ENCODE measurements at places on chromosomes 13 and 19.
A peak's percentile ranks its signal among the peaks of the same experiment; 100 is the strongest.

- DNase-seq = no peak
Observed at GRCh38 chr13:98778749-98779148, 26.3 kb upstream of the SLC15A1 start.

DNA sequence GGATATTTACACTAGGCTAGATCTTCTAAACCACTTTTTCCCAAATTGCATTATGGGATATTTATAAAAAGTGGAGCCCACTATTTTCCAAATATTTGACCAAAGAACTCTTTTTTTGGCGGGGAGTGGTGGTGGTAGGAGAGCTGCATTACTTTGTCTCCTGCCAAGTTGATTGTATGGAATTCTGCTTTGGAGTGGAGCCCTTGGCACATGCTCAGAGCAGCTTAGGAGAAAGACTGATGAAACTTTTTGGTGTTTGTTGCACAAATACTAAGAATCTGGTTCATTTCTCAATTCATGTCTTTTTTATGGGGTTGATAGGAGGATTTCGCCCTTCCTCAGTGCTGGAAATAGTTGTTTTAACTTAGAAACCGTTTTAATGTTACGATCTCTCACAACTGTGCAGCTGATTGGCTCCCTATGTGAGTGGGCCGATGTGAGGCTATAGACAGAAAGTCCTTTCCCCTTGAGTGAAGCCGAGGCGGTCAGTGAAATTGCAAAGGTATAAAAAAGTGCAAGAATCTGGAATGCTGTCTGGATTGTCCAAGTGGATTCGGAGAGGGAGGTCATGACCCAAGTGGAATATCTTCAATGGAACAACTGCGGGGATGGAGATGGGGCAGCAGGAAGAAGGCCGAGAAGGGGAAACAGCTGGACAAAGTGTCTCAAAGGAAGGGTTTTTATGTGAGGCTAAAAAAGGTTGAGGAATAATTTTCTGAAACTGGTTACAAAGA, 415.9 kb downstream of the FGF9 start:
- DNase-seq = no peak

DNA sequence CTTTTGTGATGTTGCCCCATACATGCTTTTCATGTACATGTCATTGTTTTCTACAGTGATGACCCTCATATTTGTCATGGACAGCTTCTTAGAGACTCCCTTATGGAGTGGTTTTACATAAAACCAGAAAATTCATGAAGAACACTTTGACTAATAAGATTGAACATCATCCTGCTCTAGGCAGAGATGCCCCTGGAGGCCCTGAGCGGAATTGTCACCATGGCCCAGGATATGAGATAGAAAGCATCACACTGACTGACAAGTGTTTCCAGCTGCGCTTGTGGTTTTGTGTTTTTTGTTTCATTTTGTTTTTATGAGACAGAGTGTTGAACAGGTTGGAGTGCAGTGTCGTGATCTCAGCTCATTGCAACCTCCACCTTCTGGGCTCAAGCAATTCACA, 22.2 kb downstream of the ZNF701 start:
- DNase-seq = no peak

DNA sequence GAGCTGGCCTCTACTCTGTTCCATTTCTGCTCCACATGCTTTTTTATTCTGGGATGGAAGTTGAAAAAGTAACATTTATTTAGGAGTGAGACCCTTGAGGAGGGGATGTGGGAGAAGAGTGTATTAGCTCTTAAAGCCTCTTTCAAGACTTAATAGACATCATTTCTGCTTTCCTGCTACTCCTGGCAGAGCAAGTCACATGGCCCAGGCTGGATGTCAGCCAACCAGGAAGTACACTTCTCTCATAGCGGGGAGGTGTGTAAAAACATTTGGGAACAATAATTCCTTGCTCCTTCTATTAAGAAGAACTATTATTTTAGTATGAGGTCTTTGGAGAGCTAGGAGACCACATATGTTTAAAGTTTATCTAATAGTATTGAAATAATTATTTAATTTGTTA, 40.6 kb upstream of the FAM216B start:
- peak; percentile 32 for DNase-seq

GRCh38 chr19:35468637-35469036, 20.6 kb downstream of the FFAR2 start:
- DNase-seq = no peak

GRCh38 chr13:32266130-32266529, 49.0 kb downstream of the ZAR1L start:
- DNase-seq = no peak

GRCh38 chr19:19997656-19998268, 41.5 kb downstream of the ZNF682 start:
- no peak for DNase-seq

DNA sequence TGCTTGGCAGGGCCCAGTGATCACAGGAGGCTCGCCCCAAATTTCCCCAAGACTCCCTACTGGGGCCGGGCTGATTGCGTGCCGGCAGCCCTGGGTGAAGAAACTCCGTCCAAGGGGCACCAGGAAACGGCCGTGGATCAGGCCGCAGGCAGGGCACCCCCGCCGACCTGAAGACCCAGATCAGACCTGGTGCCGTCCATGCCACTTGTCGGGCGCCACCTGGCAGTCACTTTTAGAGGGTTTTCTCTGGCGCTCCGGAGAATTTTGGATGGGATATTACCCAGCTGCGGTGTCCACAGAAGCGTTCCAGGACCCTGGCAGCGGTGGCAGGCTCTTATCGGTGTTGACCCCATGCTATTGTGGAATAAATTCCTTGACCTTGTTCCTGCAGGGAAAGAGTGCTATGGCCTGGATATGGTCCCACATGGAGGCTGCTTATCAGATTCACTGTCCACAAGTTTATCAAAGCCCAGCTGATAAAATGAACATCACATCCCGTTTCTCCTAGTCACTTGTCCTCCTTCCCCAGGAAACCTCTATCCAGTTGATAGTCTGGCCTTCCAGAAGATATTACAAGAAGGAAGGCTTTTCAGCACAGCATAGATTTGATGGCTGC, 38.2 kb downstream of the IGFL2 start:
- DNase-seq = no peak

- DNase-seq = no peak
Observed at GRCh38 chr13:22018076-22018835, 347.4 kb downstream of the FGF9 start.

DNA sequence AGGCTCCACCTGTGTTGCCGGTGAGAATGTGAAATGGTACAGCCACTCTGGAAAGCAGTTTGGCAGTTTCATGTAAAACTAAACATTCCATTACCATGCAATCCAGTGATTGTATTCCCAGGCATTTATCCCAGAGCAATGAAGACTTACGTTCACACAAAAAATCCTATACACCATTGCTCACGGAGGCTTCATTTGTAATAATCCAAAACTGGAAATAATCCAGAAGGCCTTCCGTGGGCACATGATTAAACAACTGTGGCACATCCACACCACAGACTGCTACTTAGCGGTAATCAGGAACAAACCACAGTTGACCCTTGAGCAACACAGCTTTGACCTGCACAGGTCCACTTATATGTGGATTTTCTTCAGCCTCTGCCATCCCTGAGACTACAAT, 339.7 kb downstream of the MTUS2 start:
- DNase-seq = no peak

DNA sequence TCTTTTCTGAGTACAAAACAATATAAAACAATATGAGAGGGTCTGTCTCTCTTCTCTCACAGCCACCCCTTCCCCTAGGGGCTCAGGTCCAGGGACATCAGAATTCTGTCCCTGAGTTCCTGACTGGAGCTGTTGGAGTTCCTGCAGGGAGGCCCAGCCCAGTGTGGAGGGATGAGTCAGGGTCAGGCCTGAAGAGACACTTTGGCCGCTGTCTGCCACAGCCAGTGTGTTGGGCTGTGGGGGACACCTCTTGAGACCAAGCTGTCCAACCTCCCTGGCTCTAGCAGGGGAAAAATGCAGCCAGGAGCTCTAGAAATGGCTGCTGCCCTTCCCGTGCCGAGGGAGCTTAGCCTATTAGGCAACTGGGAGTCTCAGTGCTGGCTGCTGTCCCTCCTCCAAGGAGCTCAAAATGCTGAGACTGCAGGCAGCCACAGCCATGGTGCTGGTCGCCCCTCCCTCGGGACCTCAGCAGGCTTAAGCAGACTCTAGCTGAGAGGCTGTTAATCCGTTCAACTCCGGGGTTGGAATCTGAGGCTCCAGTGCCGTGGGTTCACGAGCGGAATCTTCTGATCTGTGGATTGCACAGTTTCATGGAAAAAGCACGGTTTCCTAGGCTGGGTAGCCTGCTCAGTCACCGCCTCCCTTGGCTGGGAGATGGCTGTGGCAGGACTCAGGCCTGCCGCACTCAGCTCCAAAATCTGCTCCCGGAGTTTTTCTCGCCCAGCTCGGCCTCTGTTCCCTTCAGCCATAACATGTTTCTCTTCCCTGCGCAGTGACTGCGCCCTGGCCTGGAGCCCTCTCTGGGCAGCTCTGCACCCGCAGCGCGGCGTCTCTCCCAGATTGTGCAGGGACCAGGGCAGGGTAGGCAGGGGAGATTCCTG, 3.8 kb upstream of the ZNF626 start:
- peak; percentile 36 for DNase-seq

GRCh38 chr19:11663181-11663591, 65.9 kb downstream of the ZNF627 start:
- DNase-seq = no peak

GRCh38 chr19:56477429-56478338, 539 bp upstream of the ZNF667 start:
- DNase-seq = peak; percentile 92

DNA sequence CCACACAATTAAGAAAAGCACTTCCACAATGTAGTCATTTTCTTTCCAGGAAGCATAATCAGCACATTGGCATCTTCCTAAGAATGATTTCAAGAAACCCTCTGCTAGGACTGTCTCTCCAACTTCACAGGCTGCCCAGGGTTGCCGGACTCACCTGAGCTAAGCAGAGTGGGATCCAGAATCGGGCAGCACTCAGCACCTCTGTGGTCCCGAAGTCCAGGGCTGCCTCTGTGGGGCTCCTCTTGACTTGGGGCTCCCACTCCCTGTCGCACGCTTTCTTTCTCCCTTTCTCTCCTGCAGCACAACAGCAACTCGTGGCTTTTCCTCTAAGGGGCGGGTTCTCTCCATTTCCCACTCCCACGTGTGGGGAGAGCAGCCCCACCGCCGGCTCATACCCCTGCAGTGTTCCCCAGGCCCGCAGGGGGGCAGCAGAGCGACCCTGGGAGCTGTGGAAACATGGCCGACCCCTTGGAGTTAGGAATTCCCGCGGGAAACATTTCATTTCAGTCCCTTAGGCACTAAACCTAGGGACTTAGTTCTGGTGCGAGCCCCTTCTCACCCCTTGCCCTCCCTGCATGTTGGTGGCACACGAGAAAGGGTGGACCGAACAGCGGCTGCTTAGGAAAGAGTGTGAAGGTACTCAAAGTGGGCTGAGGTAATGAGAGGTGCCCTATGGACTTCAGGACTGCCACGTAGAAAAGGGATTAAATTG, at the start of gene TMEM272:
Gene TMEM272 (minus strand): TSS at position 316 of the 712 bp plus-strand sequence. CDS start 6,647 bp downstream, outside the sequence.
- DNase-seq = peak; percentile 54

DNA sequence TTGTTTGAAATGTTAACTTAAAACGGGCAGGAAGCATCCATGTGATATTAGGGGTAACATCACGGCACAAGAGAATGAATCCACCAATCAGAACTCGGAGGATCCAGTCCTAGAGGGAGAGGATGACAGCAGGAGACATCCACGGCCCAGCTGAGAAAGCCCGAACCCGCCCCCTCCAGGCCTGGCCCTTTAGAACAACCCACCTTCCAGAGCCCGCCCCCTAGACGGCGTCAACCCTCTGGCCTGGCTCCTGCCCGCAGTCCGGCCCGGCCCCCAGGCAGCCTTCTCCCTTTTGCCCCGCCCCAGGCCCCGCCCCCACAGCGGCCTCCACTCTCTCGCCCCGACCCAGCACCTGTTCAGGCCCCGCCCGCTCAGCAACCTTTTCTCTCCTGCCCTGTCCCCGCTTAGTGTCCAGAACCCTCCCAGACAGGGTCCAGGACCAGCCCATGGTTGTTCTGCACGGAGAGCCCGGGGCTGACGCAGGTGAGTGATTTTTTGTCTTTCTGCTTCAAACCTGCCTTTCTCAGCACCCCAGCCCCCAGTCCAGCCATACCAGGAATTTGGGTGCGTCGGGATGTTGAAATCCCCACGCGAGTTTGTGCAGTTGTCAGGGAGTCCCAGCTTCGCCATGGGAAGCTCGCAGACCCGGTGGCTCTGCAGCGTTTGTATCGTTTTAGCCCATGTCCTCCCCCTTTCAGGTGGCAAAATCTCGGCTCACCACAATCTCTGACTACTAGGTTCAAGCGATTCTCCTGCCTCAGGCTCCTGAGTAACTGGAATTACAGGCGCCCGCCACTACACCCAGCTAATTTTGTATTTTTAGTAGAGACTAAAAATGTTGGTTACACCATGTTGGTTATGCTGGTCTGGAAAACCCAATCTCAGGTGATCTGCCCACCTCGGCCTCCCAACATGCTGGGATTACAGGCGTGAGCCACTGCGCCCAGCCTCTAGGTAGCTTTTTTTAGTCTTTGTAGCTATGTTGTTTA, 16.1 kb downstream of the ZNF816 start:
- DNase-seq = peak; percentile 50

- DNase-seq = no peak
Observed at GRCh38 chr19:42229855-42230351, 9.8 kb downstream of the ZNF526 start.

DNA sequence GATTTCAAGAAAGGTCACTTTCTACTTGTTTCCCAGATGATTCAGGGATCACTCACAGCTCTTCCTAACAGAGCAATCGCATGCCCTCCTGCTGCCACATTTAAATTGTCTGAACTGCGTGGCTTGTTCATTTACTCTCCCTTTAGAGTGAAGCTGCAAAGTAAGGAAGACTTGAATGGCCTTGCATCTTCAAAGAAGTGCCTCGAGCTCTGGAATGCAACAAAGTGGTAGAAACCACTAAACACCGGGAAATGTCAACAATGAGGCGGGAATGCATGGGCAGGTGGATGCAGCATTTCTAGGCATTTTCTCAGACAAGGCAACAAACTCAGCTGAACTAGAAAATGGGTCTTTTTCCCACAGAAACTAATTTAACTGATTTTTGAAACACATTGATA, 10.3 kb upstream of the DACH1 start:
- no peak for DNase-seq

DNA sequence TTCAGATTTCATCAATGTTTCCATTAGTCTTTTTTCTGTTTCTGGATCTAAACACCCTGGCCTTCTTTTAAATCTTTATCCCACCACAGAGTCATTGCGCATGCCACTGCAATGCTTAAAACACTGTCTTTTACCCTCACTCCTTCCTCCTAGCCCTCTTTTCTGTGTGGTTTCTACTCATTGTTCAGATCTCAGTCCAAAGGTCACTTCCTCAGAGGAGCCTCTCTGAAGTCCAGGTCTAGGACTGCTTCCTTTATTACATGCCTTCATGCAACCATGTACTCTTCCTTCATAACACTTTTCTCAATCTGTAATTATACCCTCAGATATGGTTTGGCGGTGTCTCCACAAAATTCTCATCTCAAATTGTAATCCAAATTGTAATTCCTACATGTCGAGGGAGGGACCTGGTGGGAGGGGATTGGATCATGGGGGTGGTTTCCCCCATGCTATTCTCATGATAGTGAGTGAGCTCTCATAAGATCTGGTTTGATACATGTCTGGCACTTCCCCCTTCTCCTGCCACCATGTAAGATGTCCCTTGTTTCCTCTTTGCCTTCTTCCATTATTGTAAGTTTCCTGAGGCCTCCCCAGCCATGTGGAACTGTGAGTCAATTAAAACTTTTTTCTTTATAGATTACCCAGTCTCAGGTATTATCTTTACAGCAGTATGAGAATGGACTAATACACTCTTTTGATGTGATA, 808.9 kb downstream of the DIAPH3 start:
- no peak for DNase-seq

All from ovary (tissue), 10 donors.